ENCODE measurements at places on chromosomes 7 and 10.

DNA sequence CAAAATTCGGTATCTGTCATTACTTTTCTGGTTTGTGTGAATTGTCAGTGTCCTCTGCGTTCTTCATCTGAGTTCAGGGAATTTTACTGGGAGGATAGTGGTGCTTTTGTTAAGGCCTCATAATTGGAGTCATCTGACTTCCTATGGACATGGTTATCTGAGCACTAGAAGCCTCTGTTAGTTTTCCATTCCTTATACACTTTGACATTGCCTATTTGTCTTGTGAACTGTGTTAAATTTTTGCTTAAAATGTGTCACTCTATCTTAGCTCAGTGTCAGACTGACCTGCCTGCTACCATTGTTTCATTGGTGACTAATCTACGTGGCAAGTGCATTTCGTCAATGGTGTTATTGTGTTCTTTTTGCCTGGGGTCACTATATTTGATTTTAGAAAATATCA lies 253.3 kb downstream of the SEMA3A start:
- DNase-seq: no peak

- no peak for DNase-seq
Measured at GRCh38 chr7:46015107-46015868, 94.2 kb upstream of the IGFBP3 start.

DNA sequence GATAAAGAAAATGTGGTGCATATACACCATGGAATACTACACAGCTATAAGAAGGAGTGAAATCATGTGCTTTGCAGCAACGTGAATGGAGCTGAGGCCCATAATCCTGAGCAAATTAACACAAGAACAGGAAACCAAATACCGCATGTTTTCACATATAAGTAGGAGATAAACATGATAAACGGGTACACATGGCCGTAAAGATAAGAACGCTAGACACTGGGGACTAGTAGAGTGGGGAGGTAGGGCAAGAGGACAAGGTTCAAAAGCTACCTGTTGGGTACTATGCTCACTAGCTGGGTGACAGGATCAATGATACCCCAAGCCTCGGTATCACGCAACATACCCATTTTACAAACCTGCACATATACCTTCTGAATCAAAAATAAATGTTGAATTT lies 113.7 kb downstream of the CSTF2T start:
- no peak for DNase-seq

GRCh38 chr7:14626076-14626475 lies 276.5 kb downstream of the DGKB start:
- DNase-seq: no peak

GRCh38 chr10:86258941-86259340 lies 107.7 kb downstream of the GRID1 start:
- no peak for DNase-seq

GRCh38 chr10:86961481-86962091 lies 3.2 kb downstream of the SNCG start:
- no peak for DNase-seq

DNA sequence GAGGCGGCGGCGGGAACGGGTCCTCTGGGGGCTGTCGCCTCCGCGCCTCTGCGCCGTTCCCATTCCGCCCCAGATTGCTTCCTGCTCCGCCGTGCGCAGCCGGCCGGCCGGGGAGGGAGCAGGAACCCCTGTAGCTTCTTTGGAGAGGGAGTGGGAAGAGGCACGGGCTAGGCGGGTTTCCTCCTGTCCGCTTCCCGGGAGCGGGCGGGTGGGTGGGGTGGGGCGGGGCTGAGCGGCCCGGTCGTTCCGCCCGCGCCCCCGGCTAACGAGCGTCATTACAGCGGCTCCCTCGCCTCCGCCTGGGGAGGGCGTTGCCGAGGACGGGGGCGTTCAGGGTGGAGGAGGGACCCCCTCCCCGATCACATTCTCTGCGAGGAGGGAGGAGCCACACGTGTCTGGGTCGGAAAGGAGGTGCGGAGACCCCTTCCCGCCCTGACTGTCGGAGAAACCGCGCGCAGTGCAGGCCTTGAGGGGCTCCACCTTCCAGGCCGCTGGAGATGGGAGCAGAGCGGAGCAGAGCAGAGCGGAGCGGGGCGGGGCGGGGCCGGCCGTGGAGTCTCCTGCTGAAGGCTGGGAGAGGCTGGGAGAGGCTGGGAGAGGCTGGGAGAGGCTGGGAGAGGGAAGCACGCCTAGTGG lies 39.7 kb downstream of the AGAP3 start:
- DNase-seq: no peak

GRCh38 chr10:23095966-23096801 lies 805 bp downstream of the MSRB2 start:
- peak; percentile 55 for DNase-seq

DNA sequence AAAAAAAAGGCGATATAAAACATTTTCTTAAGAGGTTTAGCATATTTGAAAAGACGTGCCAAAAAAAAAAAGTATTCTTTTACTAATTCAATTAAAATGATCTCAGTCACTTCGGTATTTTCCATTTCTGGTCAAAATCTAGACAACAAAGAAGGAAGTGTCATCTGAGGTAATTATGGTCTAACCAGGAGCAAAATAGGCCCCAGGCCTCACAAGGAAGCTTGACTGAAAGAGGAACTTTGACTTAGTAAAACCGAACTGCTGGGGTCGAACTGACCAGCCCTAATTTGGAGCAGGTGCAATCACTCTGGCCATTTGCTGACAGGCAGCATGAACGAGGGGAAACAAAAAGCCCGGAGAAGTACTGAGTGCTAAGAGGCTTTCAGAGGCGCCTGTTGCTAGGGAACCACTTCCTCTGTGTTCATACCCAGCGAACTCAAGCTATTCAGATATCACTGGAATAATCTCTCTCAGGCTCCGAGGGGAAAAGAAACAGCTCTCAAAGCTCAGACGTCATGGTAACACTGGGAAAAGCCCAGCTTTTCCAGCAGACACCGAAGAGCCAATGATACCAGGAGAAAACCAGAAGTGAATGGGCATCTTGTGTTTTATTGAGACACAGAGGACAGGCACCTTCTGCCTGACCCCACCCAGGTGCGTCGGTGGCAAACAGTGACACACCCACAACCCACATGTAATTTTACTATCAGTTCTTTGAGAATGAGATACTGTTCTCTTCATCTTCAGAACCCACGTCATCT lies 126.5 kb downstream of the FAM107B start:
- DNase-seq: peak; percentile 75

GRCh38 chr7:128381161-128381821 lies 19.8 kb upstream of the PRRT4 start:
- no peak for DNase-seq

GRCh38 chr10:84172467-84173356 lies 889 bp upstream of the GPR15LG start:
- peak; percentile 16 for DNase-seq

GRCh38 chr10:49058463-49059255 lies 56.7 kb downstream of the VSTM4 start:
- DNase-seq: no peak

DNA sequence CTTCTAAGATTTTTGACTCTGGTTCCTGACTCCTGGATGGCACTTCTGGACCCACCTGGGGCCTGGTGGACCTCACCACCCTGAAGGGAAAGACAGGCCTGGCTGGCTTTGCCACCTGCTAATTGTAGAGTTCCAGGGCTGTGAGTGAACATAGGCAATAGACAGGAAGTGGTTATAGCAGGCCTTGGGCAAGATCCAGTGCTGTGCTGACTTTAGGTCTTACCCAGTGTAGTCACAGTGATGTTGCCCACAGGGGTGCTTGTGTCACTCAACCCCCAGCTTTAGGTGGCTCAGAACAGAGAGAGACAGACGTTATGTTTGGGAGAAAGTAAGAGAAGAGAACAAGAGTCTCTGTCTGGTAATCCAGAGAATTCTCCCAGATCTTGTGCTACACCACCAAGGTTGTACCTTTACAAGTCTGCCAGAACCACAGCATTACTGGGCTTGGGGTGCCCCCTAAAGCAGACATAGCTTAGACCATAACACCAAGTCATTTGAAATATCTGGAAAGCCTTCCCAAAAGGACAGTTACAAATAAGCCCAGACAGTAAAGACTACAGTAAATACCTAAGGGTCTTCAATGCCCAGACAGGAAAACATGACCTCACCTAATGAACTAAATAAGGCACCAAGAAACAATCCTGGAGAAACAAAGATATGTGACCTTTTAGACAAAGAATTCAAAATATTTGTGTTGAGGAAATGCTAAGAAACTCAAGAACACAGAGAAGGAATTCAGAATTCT lies 303.4 kb downstream of the PCLO start:
- DNase-seq: no peak

DNA sequence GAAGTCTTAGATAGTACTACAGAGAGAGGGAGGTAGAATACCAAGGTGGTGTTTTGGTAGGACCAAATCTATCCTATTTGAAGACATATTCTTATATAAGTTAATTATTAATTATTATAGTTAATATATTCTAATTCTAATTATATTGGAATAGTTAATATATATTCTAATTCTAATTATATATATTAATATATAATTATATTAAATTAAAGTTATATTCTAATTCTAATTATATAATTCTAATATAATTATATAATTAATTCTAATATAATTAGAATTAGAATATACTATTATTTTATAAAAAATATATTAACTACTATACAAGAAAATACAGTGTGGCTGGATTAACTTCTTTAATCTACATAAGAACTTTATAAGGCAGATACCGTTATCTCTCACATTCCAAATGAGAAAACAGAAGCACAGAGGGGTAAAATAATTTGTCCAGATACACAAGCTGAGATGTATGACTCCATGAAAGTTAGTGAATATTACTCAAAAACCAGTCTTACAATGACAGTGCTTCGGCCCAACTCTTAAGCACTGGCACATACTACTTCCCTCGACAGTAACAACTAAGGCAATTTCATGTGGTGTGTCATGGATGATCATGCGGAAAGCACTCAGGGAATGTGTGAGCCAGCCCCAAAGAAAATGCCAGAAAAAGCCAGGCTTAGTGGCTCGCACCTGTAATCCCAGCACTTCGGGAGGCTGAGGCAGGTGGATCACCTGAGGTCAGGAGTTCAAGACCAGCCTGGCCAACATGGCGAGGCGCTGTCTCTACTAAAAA lies 42.6 kb downstream of the TYW1B start:
- DNase-seq: no peak

- no peak for DNase-seq
Measured at GRCh38 chr7:152399344-152399743, 36.5 kb downstream of the KMT2C start.

- no peak for DNase-seq
Measured at GRCh38 chr7:134552105-134552504, 3.2 kb downstream of the AKR1B15 start.

DNA sequence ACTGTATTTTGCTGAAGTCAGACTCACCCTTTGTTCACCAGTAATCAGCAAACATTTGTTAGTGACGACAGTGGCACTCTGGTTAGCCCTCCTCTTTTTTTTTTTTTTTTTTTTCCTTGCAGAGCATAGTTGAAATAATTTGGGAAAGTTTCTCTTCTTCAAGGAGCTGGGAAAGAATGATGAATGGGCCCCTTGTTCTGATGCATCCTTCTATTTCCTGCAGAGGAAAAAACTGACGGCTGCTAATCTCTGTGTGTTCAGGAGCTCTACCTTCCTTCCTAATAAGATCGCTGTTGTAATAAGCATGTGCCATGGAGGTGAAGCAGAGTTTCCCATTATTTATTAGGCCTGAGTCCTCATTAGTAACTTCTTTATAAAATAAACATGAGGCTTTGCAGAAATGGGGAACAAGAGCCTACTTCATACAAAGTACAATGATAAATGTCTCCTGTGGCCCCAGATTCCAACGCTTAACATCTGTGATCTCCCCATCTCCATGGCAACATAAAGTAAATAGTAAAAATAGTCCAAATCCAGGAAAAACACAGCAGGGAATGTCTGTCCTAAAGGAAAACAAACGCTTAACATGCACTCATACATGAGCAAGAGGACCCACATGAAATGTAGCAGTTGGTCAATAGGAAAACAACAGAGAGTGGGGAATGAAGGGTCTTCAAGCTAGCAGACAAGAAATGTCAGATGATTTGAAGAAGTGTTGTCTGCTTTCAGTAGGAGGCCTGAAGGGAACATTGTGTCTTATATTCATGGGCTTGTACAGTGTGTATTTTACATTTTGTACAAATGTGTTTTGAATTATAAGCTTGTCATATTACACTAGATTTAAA lies 59.1 kb upstream of the CALD1 start:
- DNase-seq: no peak

GRCh38 chr10:131980761-131981428 lies 828 bp downstream of the BNIP3 start:
- DNase-seq: no peak

GRCh38 chr7:117384688-117385362 lies 42.5 kb downstream of the ASZ1 start:
- DNase-seq: no peak

DNA sequence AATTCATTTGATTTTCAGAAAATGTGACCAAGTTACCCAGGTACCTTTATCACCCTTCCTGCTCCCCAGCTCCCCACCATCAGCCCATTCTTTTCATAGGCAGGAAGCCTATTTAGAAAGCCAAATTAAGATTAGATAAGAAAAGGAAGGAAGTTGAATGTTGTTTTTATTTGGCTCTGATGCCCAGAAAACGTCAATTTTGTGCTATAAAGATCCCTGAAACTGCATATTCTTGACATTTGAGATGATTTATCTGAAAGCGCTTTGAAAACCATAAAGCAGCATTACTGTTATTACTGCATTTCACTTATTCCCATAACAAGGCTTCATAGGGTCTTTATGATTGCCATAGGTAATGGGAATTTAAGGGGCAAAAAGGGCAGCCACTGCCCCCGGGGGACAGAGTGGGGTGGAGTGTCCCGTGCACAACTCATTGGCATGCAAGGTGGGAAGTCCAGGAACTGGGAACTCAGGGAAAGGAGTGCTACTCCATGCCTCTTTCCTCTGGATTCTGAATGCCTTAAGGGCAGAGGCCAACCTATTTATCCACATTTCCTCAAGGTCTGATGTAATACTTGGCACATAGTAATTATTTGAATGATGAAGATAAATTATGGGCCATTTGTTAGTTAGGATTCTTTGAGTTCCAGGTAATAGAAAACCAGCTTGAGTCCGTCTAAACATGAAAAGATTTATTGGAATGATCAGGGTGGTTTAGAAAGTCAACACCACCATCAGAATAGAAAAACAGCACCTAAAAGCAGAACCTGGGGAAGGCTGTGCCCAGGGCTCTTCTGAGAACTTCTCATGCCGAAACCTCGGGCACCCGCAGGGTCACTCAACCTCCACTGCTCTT lies 100.6 kb upstream of the ELMO1 start:
- no peak for DNase-seq

- DNase-seq: no peak
Measured at GRCh38 chr10:11148142-11149028, 130.7 kb downstream of the CELF2 start.

- no peak for DNase-seq
Measured at GRCh38 chr10:78283069-78283682, 249.5 kb downstream of the RPS24 start.

GRCh38 chr10:52128056-52128683 lies 185.9 kb upstream of the DKK1 start:
- no peak for DNase-seq

GRCh38 chr10:63363951-63364350 lies 101.8 kb downstream of the JMJD1C start:
- no peak for DNase-seq

Measured in GM13977 (cell line).